Bronchial epithelial cell (primary cell): ENCODE measurements at places on chromosomes 11 and 22. TPM values are rescaled to one million over a fixed set of nuclear protein-coding genes. Genes with fewer than 3 reads are reported as not detected.

Gene KCNE3
- 0.13 and 0.26 TPM in 2 replicates for total RNA-seq

Gene CCDC134
- total RNA-seq = 5.4 and 6.1 TPM in 2 replicates

Gene MUS81
- total RNA-seq = 58.4 and 63.8 TPM in 2 replicates

Gene ZDHHC8
- 4.1 and 6.6 TPM in 2 replicates for total RNA-seq

Gene TMEM86A
- 0.53 and 0.90 TPM in 2 replicates for total RNA-seq

Gene RAB3IL1
- 0.90 and 1.1 TPM in 2 replicates for total RNA-seq

Gene MPZL2
- 38.7 and 79.2 TPM in 2 replicates for total RNA-seq

Gene PRDM11
- 4.7 and 5.4 TPM in 2 replicates for total RNA-seq
